ENCODE measurements at places on chromosomes 3 and 15. TPM values are rescaled to one million over a fixed set of nuclear protein-coding genes. Genes with fewer than 3 reads are reported as not detected.

DNA sequence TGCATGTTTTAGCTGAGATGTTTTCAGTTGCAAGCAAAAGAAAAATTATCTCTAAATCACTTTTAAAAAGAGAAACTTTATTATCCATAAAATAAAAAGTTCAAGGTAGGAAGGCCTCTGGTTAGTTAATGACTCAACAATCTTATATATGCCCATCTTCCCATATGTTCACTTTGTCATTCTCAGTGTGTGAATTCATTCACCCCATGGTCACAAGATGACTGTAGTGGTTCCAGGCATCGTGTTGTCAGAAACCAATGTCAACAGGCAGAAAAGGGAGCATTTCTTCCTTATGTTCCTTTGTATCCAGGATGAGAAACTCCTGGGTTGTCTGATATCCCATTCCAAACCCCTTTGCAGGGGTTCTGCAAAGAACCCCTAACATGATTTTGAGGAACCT, 119.9 kb upstream of the RAP2B start:
- no peaks in the 10 kb centered on the region for H3K36me3 ChIP-seq
- DNase-seq, result no peak
- H3K4me3 ChIP-seq, result no peak overlapping the region
- H3K27ac ChIP-seq, result no peak overlapping the region
- H3K27me3 ChIP-seq, result no peaks in the 10 kb centered on the region

DNA sequence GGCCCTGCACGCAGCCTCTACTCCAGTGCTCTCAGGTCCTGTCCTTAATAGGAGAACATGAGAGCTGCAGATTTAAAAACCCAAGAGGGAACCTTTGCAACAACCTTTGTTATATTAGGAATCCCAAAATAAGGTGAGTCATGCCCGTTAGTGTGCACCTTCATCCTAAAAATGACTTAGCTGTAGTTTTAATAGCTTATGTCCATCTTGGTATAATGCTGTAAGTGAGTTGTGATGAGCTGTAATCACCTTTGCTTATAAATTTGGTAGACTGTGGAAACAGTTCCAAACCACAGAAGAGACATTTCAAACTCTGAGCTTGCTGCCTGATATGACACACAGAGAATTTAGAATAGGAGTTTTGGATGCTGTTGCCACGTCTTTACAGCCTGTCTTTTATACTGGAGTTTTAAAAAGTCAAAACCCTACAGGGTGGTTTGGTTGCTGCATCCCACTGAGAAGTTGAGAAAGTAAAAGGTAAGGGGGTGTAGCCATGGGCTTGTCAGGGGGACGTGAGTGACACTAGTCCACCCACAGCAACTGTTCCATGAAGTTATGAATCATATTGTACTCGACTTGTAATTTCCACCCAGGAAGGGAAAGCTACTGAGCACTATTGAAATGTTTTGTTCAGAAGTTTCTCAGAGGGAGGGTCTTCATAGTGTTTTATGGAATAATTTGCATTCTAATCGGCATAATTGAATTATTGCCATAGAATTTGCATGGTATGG, 27.4 kb upstream of the CD47 start:
- DNase-seq, result peak; percentile 12
- no peaks in the 10 kb centered on the region for H3K4me1 ChIP-seq
- no peak overlapping the region for H3K4me3 ChIP-seq
- H3K36me3 ChIP-seq, result no peaks in the 10 kb centered on the region

DNA sequence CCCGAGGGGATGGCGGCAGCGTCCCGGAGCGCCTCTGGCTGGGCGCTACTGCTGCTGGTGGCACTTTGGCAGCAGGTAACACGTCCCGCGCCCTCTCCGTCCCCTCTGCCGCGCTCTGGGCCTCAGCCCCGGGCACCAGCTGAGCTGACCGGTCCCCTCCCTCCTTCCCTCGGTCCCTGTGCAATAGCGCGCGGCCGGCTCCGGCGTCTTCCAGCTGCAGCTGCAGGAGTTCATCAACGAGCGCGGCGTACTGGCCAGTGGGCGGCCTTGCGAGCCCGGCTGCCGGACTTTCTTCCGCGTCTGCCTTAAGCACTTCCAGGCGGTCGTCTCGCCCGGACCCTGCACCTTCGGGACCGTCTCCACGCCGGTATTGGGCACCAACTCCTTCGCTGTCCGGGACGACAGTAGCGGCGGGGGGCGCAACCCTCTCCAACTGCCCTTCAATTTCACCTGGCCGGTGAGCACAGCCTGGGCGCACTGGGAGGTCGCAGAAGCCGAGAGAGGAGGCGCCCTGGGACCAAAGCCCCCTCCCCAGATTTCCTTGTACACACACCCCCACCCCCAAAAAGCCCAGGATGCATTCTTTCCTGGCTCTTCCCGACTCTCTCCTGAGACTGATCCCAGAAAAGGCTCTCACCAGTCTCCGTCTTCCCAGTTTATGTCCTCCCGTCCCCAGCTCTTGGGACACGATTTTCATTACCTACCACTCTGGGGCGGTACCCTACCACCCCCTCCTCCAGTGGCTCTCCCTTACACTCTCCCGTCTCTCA, 705 bp downstream of the DLL4 start:
- H3K4me1 ChIP-seq, result peaks cover 11% of the 10 kb centered on the region
- no peaks in the 10 kb centered on the region for H3K36me3 ChIP-seq
- peaks cover 43% of the 10 kb centered on the region for H3K27me3 ChIP-seq

DNA sequence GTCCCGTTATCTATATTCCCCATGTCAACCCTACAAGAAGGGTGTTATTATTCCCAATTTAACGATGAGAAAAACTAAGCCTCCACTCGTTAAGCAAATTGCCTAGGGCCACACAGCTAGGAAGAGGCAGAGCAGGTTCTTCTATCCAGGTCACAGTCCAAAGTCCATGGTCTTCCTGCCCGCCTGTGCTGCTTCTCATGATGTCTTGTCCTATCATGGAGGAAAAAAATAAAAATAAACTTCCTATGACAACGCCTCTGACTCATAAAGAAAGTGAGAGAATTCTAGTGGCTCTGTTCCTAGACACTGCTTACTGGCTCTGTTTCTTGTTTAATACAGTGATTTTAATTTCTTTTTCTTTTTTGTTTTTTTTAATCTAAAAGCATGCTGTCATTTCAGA, 9.7 kb downstream of the COL8A1 start:
- peak; percentile 68 for DNase-seq
- peak overlapping the region; percentile 57 for H3K27ac ChIP-seq
- no peaks in the 10 kb centered on the region for H3K36me3 ChIP-seq

DNA sequence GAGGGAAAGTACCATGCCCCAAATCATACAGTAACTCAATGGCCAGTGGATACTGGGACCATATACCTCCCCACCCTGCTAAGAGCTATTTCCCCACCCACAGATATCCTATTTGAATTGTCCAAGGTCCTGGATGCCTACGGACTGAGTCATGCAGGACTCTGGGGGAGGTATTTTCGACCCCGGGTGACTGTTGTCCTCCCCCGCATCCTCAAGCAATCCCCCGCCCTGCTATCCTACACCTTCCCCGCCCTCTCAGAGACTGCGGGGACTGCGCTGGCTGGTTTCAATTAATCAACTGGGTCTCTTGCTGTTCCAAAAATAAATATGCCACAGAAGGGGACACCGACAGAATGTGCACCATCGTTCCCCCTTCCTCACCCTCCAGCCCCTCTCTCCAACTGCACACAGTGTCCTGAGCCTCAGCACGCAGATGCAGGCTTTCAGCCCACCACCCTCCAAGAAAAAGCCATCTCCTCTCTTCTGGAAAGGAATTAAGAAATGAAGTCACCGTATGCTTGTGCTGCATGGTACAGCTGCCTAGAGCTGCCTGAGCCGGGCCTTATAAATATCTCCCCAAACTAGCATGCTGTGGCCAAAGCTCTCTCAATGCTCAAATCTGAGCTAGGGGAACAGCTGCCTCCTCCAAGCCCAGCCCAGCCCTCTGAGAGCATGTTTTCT, 8.1 kb downstream of the CAV3 start:
- no peaks in the 10 kb centered on the region for H3K36me3 ChIP-seq
- no peak overlapping the region for H3K4me3 ChIP-seq
- H3K4me1 ChIP-seq, result peaks cover 23% of the 10 kb centered on the region
- H3K27me3 ChIP-seq, result no peaks in the 10 kb centered on the region
- H3K27ac ChIP-seq, result peak overlapping the region; percentile 26

DNA sequence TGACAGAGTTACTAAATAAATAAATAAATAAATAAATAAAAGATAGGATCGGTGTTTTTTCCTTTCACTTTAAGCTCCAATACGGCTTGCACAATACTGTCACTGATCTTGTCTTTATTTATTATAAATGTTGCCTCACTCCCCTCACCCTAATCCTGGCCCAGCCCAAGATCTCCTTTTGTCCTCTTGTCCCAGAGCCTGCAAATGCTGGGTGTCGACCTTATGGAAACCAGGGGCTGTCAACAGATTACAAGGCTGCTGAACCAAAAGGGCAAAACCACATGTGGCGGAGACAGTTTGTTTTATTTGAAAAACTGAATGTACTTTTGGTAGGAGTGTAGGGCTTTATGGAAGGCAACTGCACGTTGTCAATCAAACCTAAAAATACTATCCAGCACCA, 75.9 kb downstream of the RFTN1 start:
- no peak overlapping the region for H3K27ac ChIP-seq
- H3K36me3 ChIP-seq, result no peaks in the 10 kb centered on the region
- H3K4me3 ChIP-seq, result no peak overlapping the region
- peaks cover 9% of the 10 kb centered on the region for H3K4me1 ChIP-seq
- H3K27me3 ChIP-seq, result no peaks in the 10 kb centered on the region

DNA sequence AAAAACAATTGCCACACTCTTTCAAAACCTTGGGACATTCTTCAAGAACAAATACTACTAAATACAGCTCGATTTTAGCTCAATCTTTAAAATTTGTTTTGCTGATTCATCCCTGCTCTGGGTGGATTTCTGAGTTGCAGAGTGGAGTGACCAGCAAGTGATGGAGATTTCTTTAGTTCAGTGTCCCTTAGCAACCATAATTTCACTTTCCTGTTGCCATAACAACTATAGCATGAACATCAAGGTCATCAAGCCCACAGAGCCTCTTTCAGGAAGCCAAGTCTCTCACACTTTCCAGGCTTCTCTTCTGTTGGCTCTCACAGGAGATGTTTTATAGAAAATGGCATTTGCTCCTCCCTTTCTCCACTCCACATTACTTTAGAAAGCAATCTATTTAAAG, 597.2 kb upstream of the ADAMTS9 start:
- H3K4me1 ChIP-seq, result no peaks in the 10 kb centered on the region
- DNase-seq, result peak; percentile 6
- H3K27me3 ChIP-seq, result no peaks in the 10 kb centered on the region

GRCh38 chr3:90068783-90069182, 961.4 kb downstream of the EPHA3 start:
- H3K4me3 ChIP-seq, result no peak overlapping the region
- no peak overlapping the region for H3K27ac ChIP-seq
- no peaks in the 10 kb centered on the region for H3K27me3 ChIP-seq

DNA sequence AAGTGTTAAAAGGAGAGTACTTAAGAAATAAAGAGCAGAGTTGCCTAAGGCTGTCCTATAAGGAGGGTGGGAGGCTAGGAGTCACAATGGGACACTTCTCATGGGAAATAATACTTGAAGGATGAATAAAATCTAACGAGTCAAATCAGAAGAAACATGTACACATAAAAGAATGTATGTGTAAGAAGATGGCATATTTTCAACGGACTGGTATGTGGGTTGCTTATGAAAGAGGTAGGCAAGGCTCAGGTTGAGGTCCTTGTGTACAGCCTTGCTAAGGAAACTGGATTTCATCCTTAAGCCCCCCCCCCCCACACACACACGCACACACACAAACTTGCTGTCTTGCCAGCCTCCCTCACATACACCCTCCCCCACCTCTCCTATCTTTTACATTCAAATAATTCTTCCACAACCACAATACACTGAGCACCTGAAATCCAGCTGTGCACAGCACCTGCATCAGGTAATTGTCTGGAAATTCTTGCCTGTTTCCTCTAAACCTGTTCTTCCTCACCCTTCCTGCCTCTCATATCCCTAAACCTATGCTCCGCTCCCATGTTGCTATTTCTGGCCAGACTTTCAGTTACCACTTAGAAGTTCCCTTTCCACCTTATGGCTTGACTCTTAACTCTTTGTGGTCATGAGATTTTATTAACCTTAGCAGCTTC, 79.2 kb downstream of the FMN1 start:
- no peaks in the 10 kb centered on the region for H3K36me3 ChIP-seq
- no peaks in the 10 kb centered on the region for H3K27me3 ChIP-seq
- DNase-seq, result no peak
- H3K27ac ChIP-seq, result peak overlapping the region; percentile 82

- no peaks in the 10 kb centered on the region for H3K27me3 ChIP-seq
- no peak overlapping the region for H3K27ac ChIP-seq
- no peak overlapping the region for H3K4me3 ChIP-seq
- no peak for DNase-seq
- peaks cover 4% of the 10 kb centered on the region for H3K36me3 ChIP-seq
- no peaks in the 10 kb centered on the region for H3K4me1 ChIP-seq
Observed at GRCh38 chr15:50641318-50641717, 45.3 kb downstream of the TRPM7 start.

GRCh38 chr15:87672309-87673288, 583.9 kb downstream of the NTRK3 start:
- H3K4me1 ChIP-seq, result no peaks in the 10 kb centered on the region
- H3K27ac ChIP-seq, result no peak overlapping the region
- peak; percentile 39 for DNase-seq
- H3K4me3 ChIP-seq, result no peak overlapping the region
- no peaks in the 10 kb centered on the region for H3K36me3 ChIP-seq
- H3K27me3 ChIP-seq, result no peaks in the 10 kb centered on the region

GRCh38 chr3:117074826-117075225, 365.2 kb downstream of the TUSC7 start:
- DNase-seq, result no peak
- no peak overlapping the region for H3K4me3 ChIP-seq
- no peak overlapping the region for H3K27ac ChIP-seq
- H3K36me3 ChIP-seq, result no peaks in the 10 kb centered on the region

DNA sequence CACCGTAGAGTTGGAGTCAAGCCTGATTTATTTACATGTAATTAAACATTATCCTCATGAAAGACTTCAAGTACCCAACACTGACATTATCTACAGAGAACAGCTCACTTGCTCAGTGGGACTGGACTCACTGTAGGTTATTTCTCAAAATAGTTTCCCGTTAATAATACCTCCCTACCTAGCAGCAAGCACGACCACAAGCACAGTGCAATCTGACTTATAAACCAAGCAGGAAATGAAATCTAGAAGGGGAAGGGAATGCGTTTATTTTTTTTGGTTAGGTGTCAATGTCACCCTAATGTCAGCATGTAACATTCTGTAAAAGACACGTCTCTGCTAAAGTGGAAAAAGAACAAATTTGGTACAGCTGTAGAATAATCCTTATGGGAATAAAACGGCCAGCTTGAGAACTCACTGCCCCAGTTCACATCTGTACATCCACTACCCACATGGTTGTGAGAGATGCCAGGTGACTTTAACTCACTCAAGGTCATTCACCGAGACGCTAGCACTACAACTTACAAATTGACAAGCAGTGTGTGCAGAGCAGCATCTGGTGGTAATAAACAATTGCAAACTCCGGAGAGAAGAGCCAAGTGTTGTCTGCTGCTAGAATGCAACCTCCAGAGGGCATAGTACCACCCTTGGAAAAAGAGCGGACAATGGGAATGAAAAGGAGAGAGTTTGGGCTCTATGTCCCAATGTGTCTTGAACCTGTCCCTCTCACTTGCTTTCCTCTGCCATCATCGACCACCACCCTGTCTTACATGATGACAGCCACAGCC, 242.5 kb downstream of the CADPS start:
- no peak overlapping the region for H3K27ac ChIP-seq
- DNase-seq, result no peak
- H3K4me3 ChIP-seq, result no peak overlapping the region
- no peaks in the 10 kb centered on the region for H3K36me3 ChIP-seq
- peaks cover 4% of the 10 kb centered on the region for H3K27me3 ChIP-seq
- no peaks in the 10 kb centered on the region for H3K4me1 ChIP-seq

The GJD2 gene
- polyA plus RNA-seq, result not detected

The GPR27 gene
- not detected for polyA plus RNA-seq

The TMEM45A gene
- 28.3 TPM for polyA plus RNA-seq

The ANKRD63 gene
- not detected for polyA plus RNA-seq
